Myocyte (in vitro differentiated cells): ENCODE measurements at places on chromosomes 1 and 21. TPM values are rescaled to one million over a fixed set of nuclear protein-coding genes. Genes with fewer than 3 reads are reported as not detected.

GRCh38 chr1:99397029-99397428 is 132.7 kb downstream of the PLPPR4 start:
- DNase-seq, result no peak

DNA sequence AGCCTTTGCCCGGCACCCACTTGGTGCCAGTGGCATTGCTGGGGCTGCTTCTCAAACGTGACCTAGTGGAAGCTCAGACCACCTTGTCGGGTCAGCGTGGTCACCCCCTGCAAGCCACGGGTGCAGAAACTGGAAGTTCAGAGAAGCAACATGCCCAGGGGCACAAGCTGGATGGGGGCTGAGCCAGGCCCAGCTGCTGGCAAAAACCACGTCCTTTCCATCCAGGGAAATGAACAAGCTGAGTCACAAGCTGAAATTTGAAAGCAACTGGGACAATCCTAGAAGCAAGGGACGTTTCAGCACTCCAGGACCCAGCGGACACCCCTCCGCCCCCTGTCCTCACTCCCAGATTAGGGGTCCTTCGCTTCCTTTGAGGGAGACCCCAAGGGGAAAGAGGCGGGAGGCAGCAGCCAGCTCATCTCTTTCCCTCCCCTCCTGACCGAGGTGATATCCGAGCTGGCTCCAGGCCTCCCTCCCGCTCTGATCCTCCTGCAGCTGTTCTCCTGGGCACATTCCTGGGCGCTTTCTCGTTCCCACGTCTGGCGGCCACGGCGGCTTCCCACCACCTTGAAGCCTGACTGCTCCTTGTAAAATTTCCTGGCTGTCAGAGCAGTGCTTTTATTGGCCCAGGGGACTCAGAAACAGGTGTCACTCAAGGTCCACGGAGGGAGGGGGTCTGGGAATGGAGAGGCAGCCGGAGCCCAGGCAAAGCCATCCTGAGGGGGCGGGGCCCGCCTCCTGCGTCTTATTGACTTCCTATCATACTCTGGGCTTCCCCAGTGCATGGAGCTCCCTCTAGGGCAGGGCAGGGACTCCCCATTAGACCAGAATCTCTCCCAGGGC is 62.8 kb downstream of the PAX7 start:
- DNase-seq, result peak; percentile 87

GRCh38 chr21:37514038-37514667 is 147.6 kb downstream of the DYRK1A start:
- no peak for DNase-seq

DNA sequence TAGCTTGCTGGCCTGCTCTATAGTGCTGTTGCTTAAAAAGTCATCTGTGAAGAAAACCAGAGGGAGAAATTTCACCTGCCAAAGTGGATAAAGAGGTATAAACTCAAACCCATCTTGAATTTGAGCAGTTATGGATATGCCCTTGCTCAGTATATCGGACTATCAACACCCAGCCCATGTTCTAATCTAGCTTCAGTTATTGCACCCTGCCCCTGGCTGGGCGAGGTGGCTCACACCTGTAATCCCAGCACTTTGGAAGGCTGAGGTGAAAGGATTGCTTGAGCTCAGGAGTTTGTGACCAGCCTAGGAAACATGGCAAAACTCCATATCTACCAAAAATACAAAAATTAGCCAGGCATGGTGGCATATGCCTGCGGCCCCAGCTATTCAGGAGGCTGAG is 13.3 kb downstream of the LIX1L start:
- DNase-seq, result no peak

Gene GPR61
- 0.13 and 0.21 TPM in 2 replicates for total RNA-seq
